ENCODE measurements at places on chromosomes 13 and 19.
A peak's percentile ranks its signal among the peaks of the same experiment; 100 is the strongest.

DNA sequence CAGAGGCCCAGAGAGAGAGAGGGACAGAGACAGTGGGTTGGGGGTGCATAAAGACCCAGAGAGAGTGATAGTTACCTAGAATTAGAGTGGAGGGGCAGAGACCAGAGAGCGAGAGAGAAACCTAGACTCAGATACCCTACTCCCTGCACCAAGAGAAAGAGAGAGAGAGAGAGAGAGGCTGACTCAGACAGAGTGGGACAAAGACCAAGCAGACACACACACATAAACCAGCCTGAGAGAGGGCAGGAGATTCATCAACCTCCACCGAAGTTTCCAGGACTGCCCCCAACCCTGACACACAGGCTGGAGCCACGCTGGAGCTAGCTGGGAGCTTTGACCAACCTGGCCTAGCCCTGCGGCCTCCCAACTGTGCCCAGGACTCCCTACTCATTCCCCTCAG, 12.9 kb downstream of the SYT3 start:
- no peak for DNase-seq

DNA sequence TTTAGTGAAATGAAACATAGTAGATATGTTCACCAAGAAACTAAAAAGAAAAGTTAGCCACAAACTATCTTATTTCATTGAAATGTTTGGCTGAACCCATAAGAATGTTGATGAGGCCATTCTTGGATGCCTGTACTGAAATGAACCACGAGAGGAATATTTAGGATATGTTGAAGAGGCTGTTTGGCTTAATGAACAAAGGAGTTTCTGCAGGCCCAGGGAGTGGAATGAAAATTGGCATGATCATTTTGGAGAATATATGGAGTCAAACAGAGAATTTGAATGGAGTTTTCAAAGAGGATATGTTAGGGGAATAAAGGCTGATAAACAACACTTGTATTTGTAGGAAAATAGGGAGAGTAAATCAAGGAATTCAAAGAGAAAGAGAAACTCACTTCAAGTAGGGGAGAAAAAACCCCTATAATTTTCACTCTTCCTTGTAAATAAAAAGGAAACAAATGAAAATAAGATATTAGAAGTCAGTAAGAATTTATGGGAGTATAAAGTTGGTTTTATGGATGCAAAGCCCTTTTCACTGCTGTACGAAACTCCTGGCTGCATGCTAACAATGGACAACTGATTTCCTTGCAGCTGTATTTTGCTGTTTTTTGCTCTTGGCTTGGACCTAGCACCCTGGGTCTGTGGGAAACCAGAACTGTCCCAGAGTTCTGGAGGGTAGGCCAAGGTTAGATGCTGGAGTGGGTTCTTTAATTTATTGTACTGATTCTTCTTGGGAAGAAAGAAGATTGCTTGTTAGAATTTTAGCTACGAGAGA, 36.5 kb downstream of the KL start:
- no peak for DNase-seq

DNA sequence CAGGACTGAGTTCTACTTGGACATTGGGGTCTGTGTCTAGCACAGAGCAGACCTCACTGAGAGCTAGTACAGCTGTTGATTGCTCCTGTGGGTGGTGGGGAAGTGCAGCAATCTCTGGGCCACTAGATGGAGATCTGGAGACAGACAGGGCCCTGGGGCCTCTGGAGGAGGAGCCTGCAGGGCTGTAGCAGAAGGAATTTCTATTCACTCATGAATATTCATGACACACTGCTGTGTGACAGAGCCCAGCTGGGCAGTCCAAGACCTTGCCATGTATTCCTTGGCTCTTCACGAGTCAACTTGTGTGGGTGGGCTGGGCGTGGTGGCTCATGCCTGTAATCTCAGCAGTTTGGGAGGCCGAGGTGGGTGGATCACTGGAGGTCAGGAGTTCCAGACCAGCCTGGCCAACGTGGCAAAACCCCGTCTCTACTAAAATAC, 37.5 kb downstream of the SUGP2 start:
- no peak for DNase-seq

DNA sequence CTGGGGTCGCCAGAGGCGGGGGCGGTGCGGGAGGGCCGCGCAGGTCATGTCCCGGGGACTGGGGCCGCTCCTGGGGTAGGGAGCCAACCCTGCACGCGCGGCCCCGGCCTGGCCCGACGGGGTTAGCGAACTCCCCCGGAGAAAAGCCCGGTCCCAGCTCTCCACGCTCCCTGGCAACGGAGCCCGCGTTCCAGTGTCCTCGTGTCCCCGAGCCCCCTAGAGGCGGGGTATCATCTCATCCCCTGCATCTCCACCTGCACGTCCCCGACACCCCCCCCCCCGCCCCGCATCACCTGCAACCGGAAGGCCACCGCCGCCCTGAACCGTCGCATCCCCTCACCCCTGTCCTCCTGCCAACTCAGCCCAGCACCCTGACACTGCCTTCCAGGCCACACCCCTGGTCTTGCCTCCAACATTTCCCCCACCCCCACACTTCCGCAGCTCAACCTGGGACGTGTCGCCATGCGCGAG, 2.7 kb downstream of the WDR88 start:
- DNase-seq = peak; percentile 73

- no peak for DNase-seq
Measured at GRCh38 chr13:32047793-32048192, 16.2 kb downstream of the FRY start.

DNA sequence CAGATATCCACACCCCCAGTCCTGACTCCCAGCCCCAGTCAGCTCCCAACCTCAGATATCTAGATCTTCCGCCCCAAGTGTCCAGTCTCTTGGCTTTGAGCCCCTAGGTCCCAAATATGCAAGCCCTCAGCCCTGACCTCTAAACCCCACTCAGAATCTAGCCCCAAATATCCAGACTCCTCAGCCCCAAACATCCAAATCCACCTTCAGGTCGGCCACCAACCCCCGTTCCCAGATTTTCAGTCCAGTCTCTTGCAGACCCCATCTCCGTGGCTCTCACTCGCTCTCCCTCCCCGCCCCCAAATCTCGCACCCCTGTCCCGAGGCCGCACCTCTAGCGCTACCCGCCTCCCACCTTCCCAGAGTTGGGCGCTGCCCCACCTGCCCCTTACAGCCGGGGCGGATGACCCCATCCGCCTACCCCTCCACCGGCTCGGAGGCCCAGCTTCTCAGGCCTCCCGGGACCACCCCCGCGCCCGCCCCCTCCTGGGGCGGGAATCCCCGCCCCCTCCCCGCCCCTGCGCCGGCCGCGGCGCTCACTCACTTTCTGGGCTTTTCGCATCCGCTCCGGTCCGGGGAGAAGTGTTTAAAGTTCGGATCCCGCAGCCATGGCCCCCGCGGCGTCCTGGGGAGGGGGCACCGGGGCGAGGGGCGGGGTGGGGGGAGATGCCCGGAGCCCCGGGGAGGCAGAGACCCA, 604 bp downstream of the ERFL start:
- no peak for DNase-seq

DNA sequence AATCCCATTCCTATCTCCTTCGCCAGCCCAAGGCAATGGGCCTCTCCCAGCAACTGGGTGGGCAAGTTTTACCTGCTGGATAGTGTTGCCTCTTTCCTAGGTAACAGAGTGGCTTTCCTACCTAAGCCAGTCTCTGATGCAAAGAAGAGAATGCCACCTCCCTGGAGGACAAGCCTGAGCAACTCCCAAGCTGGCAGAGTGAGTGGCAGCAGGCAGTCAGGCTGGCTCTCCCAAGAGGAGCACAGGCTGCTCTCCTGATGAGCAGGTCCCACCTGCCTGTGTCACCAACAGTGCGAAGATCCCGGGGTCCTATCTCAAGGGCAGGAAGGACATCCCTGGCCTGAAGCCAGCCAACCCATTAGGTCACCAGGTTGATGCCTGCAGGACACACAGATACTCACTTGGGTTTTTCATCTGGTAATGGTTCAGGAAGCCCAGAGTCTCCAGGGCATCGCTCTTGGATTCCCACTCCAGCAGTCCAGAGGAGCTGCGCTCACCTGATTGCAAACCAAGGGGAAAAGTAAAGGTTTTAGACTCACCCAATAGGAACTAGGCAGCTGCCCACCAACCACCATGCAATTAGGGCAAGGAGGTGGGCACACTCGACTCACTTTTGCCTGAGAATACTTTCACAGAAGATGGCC, 5.5 kb upstream of the ECH1 start:
- DNase-seq = no peak

DNA sequence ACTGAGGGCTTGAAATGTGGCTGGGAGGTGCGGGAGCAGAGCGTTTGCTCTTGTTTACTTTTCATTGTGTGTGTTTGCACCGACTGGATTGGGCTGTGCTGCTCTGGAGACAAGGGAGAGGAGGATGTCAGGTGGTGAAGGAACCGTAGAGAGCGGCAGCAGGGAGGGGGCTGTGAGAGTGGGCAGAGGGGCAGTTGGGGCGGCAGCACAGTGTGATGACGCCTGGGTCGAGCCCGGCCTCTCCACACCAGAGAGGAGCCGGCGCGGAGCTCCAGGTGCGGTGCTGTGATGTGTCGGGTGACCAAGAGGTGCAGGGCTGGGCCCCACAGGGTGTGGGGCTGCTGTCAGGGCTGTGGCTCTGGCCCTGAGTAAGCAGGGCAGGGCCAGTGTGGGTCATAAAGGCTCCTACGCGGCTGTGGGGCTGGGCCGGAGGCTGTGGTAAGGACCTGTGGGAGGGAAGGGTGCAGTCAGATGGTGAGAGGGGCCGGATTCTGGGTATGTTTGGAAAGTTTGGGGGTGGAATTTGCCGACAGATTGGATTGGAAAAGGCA, 10.5 kb downstream of the NAXD start:
- no peak for DNase-seq

GRCh38 chr13:28406733-28407266, 88.1 kb downstream of the FLT1 start:
- no peak for DNase-seq

DNA sequence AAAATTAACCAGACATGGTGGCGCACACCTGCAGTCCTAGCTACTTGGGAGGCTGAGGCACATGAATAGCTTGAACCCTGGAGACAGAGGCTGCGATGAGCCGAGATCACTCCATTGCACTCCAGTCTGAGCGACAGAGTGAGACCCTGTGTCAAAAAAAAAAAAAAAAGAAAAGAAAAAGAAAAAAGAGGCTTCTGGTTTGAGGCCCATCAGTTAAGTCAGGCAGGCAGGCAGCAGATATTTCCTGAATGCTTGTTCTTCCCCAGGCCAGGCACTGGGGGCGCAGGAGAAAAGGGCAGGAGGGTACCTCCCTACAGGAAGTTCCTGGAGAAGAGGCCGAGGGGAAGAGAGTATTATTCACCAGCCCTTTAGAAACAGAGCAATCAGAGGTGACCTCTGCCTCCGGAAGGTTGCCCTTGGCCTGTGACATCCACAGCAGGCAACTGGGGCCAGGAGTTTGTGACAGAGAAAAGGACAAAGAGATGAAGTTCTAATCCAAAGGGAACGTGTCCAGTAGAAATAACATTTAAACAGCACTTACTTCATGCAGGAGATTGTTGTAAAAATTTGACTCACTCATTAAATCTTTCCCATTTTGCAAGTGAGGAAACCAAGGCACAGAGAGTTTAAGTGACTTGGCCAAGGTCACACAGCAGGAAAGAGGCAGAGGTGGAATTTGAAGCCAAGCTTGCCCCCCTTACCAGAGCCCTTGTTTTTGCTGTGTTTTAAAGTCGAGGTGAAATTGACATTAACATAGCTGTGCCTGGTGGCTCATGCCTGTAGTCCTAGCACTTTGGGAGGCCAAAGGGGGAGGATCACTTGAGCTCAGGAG, 4.3 kb upstream of the RLN3 start:
- no peak for DNase-seq

DNA sequence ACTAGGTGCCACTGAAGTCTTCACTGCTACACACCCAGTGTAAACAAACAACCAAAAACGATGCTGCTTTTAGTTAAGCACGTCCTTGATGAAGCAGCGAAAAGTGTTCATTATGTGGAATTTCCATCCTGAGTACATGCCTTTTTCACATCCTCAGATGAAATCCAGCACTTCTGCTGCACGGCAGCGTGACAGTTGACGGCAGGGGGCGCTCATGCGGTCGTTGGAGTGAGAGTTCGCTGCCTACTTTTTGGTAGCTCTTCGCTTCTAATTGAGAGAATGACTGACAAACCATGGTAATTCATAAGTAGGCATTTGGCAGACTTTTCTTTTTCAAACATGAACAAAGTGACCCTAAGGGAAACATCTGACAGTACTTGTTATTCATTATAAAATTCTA, 1124.9 kb downstream of the EFNB2 start:
- peak; percentile 7 for DNase-seq

GRCh38 chr19:1914826-1915341, 9.7 kb downstream of the ADAT3 start:
- no peak for DNase-seq
